Suprapubic skin (tissue), 4 donors: ENCODE measurements at places on chromosomes 3 and 15. TPM values are rescaled to one million over a fixed set of nuclear protein-coding genes. Genes with fewer than 3 reads are reported as not detected.

DNA sequence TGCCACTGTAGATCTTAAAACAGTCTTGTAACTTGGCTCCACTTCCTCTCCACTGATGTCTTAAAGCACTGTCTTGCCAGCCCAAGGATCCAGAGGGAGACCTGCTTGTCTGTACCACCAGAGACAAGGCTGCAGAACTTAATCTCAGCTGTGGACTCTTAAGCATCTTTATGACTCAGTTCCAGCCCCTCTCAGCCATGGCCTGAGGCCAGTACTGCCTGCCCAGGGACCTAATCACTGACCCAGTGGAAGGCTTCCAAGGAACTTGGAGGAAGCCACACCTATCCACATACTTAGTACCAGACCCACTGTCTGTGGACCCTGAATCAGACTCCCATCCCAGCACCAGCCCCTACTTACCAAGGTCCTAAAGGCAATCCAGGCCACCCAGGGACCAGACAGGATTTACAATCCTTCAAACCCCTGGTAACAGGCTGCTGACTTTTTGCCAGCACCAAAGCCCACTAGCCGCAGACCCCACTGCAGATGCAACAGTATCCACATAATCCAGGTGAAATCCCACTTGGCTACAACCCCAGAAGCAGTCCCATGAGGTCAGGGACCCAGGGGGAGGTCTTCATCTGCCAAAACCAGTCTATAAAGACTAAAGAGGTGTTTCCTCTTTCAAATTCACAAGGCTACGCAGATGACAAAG, 41.9 kb upstream of the PRR20G start:
- no peak for DNase-seq

DNA sequence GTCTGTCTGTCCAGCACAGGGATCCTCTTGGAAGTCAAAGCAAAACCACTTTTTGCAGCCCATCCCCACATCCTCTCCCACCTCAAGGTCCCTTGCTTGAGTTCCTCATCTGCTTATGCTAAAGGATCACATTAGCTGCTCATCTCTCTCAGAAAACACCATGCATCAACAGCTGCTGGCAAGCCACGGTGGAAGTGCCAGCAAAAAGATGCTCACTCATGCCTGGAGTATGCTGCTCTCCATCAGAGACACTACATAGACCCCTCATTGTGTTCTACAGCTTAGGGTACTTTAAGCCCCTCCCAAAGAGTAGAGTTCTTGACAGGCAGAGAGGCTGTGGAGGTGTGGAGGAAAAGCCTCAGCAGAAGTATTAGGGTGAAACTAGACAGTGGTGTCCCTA, 94.6 kb upstream of the COL8A1 start:
- no peak for DNase-seq

- no peak for DNase-seq
Measured at GRCh38 chr3:18505056-18505455, 79.9 kb upstream of the SATB1 start.

GOLGA6A gene
- 0.64 TPM for total RNA-seq

TF gene
- 12.5 TPM for total RNA-seq

- no peak for DNase-seq
Measured at GRCh38 chr3:189664311-189664710, 33.1 kb downstream of the TP63 start.

- no peak for DNase-seq
Measured at GRCh38 chr3:161081633-161082032, 23.5 kb downstream of the B3GALNT1 start.

GOLGA8H gene
- not detected for total RNA-seq

DNA sequence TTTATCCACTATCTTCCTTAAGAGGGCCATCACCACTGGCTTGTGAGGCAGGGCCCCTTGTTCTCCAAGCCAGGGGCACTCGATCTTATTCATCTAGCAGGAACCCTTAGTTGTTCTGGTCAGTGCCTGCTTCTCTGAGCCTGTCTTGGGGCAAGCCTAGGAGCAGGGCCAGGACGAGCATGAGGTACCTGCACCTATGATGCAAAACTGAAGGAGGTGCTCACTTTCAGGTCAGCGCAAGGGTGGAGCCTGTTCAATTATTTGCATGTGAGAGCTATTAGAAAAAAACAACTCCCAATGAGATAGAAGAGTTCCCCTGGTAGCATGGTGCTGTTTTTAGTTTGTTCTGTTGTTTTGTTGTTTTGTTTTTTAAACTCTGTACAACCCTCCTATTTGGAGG, 5.0 kb upstream of the CD276 start:
- no peak for DNase-seq

RCCD1 gene
- 12.9 TPM for total RNA-seq

GRCh38 chr15:66981771-66982170, 83.6 kb upstream of the SMAD3 start:
- DNase-seq: no peak

- no peak for DNase-seq
Measured at GRCh38 chr15:48796930-48797329, 13.9 kb downstream of the CEP152 start.

KIF7 gene
- total RNA-seq: 0.79 TPM

LINGO1 gene
- 12.5 TPM for total RNA-seq

- peak; percentile 72 for DNase-seq
Measured at GRCh38 chr15:77985931-77986480, 91.5 kb downstream of the TBC1D2B start.

DNA sequence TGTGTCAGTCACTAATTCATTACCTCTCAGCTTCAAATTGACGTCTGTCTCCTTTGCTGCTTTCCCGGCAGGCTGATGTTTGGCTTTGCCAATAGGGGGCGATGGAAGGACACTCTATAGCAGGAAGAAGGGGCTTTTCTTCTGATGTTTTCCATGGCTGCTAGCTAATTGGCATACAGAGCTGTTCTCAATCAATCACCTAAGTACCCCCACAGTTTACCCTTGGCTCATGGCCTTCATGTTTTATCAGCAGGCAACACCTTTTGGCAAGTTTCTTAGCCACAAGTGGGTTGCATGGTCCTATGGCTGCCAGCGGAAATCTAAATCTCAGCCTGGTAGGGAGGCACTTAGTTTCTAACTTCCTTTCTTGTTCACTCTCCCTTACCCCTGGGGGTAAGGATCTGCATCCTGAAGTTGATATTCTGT, 45.0 kb downstream of the ESYT3 start:
- DNase-seq: no peak

GRCh38 chr3:65391068-65391467, 647.6 kb downstream of the MAGI1 start:
- no peak for DNase-seq

DNA sequence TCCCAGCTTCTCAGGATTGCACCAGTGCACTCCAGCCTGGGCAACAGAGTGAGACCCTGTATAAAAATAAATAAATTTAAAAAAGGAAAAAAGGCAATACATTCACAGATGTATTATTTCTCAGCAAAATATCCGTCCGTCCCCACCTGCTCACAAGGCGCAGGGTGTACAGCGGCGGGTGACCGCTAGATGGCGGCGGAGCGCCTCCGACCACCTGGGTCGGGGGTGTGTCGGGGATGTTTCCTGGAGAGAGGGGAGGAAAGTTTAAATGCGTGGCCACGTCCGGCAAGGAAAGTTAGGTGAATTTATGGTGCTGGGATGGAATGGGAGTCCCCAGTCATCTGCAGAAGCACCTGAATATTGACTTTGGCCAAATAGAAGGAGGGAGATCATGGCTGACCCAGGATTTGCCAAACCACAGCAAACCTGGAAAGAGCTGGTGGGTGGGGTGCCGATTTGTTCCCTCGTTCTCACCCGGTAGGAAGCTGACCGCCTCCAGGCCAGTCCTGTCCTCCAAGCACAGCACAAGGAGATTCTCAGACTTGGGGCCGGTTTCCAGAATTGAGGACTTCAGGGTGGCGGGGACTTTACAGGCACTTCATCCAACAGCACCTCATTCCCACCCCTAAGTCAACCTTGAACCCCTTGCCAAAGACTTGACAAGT, 88.3 kb downstream of the TMEM266 start:
- DNase-seq: no peak

LIPC gene
- total RNA-seq: 0.26 TPM

- no peak for DNase-seq
Measured at GRCh38 chr3:24396338-24396737, 98.3 kb downstream of the THRB start.

- no peak for DNase-seq
Measured at GRCh38 chr15:62105266-62105665, 38.5 kb downstream of the C2CD4A start.

DNA sequence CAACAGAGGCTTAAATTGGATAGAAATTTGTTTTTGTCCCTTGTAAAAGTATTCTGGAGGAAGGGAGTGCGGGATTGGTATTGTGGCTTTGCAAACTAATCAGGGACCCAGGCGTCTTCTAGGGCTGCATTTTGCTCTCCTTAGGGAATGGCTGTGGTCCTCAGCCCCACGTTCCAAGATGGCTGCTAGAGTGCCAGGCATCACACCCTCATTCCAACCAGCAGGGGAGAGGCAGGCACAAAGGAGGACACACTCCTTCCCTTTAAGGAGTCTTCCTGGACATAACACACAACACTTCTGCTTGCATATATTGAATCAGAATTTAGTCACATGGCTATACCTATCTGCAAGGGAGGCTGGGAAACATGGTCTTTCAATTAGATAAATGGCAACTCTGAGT, 174.5 kb upstream of the LYSMD4 start:
- no peak for DNase-seq

NPAP1 gene
- total RNA-seq: not detected

- peak; percentile 53 for DNase-seq
Measured at GRCh38 chr15:78762985-78763795, 48.1 kb downstream of the ADAMTS7 start.

DNA sequence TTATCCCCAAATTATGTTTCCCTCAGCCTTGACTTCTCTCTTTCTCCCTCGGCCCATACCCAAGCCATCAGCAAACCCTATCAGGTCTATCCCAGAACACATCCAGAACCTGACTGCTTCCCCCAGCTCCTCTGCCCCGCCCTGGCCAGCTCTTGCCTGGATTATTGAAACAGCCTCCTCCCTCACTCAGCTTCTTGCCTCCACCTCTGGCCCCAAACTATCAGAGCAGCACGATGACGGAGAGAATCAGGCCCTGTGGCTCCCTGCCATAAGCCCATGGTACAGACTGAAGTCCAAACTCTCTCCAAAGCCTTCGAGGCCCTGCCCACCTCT, 105.3 kb upstream of the LINGO1 start:
- no peak for DNase-seq

PTX3 gene
- total RNA-seq: 1.2 TPM

ZBTB47 gene
- 17.9 TPM for total RNA-seq

GRCh38 chr3:51024121-51024520, 349.4 kb downstream of the DOCK3 start:
- DNase-seq: no peak

TGM5 gene
- total RNA-seq: 146 TPM

GRCh38 chr15:83516935-83517334, 69.8 kb downstream of the SH3GL3 start:
- DNase-seq: no peak

GRCh38 chr3:35908366-35909232, 269.3 kb downstream of the ARPP21 start:
- no peak for DNase-seq

DNA sequence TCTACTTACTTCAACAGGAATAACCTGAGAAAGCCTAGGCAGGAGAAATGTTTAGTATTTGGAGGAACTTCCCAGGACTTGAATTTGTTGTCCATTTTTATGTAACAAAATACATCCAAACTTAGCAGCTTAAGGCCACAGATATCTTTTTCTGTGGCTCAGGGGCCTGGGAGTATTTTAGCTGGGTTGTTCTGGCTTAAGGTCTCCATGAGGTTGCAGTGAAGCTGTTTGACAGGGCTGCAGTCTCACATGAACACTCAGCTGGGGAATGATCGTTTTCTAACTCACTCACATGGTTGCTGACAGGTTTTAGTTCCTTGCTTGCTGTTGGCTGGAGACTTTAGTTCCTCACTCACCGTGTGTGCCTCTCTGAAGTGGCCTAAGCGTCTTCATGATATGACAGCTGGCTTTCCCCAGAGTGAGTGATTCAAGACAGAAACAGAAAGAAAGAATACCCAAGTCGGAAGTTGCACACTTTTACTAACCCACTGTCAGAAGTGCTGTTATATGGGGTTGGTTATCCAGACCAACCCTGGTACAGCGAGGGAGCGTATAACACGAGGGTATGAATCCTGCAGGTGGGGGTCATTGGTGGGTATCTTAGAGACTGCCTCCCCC, 229.7 kb upstream of the TBL1XR1 start:
- DNase-seq: no peak

- no peak for DNase-seq
Measured at GRCh38 chr3:141812084-141812483, 48.9 kb downstream of the GRK7 start.

GRCh38 chr15:61393949-61394348, 164.8 kb upstream of the RORA start:
- no peak for DNase-seq

- DNase-seq: no peak
Measured at GRCh38 chr3:16319307-16319706, 54.3 kb downstream of the OXNAD1 start.

- DNase-seq: no peak
Measured at GRCh38 chr3:188539037-188539436, 385.1 kb downstream of the LPP start.

GRCh38 chr15:89669309-89669865, 9.8 kb downstream of the PLIN1 start:
- peak; percentile 38 for DNase-seq

IQCF5 gene
- not detected for total RNA-seq

EXD1 gene
- total RNA-seq: not detected

DNA sequence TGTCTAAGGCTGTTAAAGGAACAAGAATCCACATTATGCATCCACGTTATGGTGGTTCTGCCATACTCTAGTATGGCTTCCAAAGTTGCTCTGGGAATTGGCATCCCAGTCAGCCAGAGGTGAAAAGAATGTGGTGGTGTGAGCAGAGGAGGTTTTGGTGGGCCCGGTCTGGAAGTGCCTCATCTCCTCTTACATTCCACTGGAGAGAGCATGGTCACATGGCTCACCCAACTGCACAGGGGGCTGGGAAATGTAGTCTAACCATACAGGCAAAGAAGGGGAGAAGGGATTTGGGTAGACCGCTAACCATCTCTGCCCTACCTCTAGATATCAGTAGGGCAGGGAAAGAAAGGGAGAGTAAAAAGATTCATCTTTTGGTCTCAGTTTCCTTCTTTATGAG, 3.2 kb upstream of the HEG1 start:
- DNase-seq: no peak
